Stimulated activated CD8-positive, alpha-beta memory T cell treated with anti-CD3 and anti-CD28 coated beads, Interleukin-4, amount 100 ng/mL, for 4 hours (primary cell): ENCODE measurements at places on chromosomes 3 and 15.

GRCh38 chr3:184333190-184333589 is 4.2 kb upstream of the FAM131A start:
- DNase-seq, result no peak

DNA sequence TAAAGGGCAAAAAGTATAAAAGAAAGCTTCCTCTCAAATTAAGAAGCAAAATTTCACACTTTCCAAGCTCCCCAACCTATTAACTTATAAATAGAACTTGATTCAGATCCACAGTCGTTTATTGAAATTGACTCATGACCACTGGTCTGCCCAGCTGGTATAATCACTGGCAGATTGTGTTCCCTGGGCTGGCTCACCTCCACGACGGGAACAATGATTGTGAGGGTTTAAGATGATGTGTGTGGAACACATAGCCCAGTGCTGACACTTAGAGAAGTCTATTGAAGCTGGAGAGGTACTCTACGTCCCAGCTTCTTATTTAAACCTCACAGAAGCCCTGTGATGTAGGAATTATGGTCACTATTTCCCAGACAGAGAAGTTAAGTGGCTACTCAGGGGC is 90.4 kb downstream of the MB21D2 start:
- DNase-seq, result no peak

- DNase-seq, result no peak
Observed at GRCh38 chr3:170865209-170866094, 4.5 kb downstream of the RPL22L1 start.

DNA sequence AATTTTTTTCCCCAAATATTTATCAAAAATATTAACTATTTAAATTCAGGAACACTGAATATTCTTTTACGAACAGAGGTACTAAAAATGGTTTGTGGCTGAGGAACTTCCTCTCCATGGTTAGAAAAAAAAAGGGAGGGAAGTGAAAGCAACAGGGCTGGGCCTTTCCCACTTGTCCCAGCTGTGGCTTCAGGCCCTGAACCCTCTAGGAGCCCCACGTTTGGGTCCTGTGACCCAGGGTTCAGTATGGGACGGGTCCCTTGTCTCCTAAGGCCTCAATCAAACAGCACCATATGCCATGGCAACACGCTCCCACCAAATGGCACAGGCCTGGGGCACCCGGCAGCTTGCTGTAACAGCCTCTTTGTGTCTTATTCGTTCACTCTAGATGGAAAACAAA is 32.4 kb downstream of the POC1A start:
- DNase-seq, result no peak

GRCh38 chr3:111799951-111800350 is 59.1 kb upstream of the PHLDB2 start:
- no peak for DNase-seq

DNA sequence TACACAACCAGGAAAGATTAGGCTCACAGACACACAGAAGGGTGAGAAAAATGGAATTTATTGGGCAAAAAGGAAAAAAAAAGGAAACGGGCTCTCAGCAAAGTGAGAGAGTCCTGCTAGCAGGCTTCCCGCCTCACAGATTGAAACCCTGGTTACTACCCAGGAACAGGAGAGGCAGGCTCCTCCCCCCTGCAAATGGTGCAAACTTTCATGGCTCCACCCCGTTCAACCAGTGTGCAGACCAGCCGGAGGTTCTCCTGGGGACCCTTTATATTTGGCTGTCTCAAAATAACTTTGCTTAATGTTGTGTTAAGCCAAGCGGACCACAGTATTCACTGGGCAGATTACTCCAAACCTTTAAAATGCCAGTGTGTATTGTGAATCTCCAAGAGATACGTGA is 40.3 kb downstream of the IL1RAP start:
- no peak for DNase-seq

- DNase-seq, result no peak
Observed at GRCh38 chr3:155356594-155357370, 63.3 kb upstream of the STRIT1 start.

DNA sequence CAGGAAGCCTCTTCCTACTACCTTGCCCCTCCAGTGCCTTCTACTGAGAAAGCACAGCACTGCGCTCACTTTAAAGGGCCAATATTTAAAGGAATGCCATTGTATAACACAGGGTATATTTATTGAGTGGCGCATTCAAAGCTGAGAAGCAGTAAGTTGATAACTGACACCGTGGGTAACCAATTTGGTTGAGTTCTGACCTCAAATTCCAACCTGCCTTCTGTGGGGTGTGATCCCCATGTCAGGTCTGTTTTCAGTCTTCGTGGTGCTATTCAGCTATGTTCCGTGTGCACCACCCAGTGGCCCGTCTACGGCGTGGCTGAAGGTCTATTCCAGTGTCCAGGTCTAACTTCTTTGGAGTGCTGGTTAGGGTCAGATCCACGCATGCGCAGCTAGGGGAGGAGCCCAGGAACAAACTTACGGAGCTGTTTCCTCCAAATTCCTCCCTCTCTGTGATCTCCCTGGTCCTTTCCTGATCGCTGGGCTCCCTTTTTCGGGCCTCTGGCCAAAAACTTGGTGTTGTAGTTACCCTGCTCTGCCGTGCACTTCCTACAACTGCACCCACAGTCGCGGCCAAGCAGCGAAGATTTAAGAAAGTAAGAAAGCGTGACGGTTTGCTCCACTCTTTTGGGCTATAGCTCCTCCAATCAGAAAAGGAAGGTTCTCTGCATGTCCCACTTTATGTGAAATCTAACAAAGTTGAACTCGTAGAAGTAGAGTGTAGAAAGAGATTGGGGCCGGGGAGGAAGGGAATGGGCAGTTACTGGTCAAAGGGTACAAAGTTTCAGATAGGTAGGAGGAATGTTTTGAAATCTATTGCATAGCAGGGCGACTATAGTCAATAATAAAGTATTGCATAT is 7.7 kb downstream of the LRRC2 start:
- peak; percentile 50 for DNase-seq

GRCh38 chr3:129461461-129462146 is 21.6 kb downstream of the IFT122 start:
- no peak for DNase-seq

DNA sequence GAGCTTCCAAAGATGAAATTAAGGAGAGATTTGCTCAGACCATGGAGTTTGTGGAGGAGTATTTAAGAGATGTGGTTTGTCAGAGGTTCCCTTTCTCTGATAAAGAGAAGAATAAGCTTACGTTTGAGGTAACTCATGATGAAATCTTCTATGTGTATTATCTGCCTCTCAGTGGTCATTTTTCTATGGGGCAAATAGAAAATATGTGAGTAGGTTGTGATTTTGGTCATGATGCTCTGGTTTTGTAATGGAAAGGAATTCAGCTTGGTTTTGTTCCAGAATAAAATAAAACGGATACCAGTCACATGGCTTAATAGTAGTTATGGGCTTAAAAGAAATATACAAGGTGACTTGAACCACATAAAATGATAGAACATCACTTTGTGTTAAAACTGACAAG is 181.1 kb downstream of the ITPR1 start:
- no peak for DNase-seq

GRCh38 chr3:58620421-58620820 is 43.2 kb upstream of the FAM107A start:
- DNase-seq, result no peak

DNA sequence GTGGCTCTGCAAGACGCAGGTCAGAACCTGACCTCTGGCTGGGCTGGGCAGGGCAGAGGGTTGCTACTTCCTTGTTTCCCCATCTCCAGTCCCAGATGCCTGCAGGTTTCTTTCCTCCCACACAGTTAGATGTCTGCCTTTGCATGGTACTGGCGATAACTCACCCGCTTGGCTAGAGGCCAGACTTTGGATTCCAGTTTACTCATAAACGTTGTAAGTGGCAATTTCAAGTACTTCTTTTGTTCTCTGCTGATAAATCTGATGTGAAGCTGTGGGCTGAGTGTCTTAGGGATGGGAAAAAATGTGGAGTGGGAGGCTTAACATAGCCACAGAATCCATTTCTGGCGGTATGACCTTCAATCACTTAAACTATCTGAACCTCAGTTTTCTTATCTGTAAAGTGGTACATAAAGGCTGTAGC is 194.2 kb downstream of the EBLN2 start:
- DNase-seq, result no peak

- no peak for DNase-seq
Observed at GRCh38 chr3:97996988-97997387, 24.8 kb upstream of the RIOX2 start.

DNA sequence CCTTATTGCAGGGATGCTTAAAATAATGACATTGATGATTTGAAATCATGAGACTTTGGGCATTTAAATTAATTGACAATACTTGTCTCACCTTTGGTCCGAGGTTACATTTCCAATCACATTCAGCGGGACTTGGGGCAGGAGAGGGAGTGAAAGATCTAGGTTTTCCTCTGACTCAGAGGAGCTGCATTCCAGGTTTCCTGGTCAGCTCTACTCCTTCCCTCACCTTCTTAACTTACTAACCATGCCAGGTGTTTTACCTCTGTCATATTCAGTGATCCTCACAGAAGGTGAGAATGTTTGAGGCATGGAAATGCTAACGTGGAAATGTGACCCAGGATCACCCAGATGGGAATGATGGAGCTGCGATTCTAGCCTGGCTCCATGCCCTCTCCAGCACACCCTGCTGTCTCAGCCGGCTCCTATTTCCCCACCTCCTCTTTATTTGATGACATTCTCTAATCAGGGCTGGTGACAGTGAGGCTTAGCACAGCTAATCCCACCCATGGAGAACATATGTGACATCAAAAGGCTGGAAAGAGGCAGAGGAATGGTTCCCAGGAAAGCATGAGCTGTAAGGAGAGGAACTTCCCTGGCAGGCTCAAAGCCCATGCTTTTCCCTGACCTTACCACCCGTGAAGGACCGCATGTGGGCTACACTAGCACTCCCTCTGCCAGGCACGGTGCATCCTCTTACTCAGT is 38.7 kb downstream of the THSD4 start:
- DNase-seq, result no peak

DNA sequence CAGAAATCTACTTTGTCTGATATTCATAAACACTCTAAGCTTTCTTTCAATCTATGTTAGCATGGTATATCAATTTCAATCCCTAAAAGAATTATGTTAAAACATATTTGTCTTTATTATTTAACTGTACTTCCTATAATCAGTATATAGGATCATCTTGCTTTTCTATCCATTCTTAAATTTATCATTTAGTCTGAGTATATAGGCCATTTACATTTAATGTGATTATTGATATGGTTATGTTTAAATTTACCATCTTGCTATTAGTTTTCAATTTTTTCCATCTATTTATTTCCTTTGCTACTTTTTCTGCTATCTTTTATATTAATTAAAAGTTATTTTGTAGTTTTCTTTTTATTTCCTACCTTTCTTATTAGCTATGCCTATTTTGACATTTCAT is 174.8 kb upstream of the MBNL1 start:
- no peak for DNase-seq

- no peak for DNase-seq
Observed at GRCh38 chr3:69712933-69713332, 26.3 kb upstream of the MITF start.

DNA sequence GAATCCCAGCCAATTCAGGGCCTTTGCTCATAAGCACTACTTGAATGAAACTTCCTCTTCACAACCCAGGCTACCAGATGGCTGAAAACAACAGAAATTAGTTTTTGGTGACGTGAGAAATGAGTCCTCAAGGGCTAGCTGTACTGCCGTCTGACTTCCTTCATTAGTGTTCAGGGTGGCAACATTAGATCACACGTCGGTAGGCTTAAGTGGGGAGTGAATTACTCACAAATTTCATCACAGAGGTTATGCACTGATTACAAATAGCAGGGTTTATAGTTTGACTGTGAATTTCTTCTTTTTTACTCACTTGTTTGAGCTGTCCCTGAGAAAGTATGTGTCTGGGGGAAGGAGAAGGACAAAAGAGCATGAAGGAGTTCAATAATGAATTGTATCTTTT is 397.2 kb downstream of the GAP43 start:
- DNase-seq, result no peak

GRCh38 chr15:44328135-44328534 is 39.6 kb downstream of the GOLM2 start:
- DNase-seq, result no peak

- no peak for DNase-seq
Observed at GRCh38 chr15:42919308-42919707, 1.3 kb downstream of the TTBK2 start.

GRCh38 chr3:134427400-134428111 is 53.3 kb upstream of the AMOTL2 start:
- no peak for DNase-seq

DNA sequence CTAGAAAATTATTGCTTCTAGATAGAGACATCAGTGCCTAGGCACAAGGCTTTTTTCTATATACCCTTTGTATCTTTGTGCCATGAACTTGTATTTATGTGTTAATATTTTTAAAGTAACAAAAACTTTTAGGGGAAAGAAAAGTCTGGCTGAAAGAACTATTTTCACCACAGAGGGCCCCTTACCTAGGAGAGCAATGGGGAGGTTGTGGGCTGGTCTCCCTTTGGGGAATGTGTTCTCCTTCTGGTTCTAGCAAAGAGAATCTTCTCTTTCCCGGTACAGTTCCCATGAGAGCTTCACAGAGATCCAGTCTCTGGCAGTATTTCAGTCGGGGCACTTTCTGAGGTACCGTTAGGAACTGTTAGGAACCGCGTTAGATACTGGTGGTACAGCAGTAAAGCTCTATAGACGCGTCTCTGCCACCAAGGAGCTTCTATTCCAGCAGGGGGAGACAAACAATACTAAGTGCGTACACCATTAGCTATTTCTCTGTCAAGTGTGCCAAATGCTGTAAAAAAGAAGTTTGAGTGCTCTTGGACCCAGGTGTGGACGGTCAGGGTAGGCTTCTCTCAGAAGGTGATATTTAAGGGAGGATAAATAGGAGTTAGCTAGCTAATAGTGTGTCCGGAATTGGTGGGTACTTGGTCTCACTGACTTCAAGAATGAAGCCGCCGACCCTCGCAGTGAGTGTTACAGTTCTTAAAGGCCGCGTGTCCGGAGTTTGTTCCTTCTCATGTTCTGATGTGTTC is 4.6 kb upstream of the EPB42 start:
- no peak for DNase-seq

GRCh38 chr3:69671082-69671952 is 67.9 kb upstream of the MITF start:
- no peak for DNase-seq

DNA sequence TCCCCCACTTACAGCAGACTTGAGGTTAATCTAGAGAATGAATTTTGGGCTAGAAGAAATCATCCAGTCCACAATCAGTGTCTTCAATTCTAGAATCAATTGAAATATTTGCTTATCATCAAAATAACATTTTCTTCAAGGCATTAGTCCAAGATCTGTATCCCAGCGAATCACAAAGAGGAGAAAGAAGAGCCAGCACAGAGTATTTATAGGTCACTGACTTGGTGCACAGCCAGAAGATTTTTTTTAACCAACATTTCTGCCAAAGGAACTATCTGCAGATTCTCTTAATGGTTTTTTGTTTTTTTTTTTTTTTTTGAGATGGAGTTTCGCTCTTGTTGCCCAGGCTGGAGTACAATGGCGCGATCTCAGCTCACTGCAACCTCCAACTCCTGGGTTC is 178.2 kb downstream of the TNIK start:
- DNase-seq, result no peak
